Activated T-cell treated with anti-CD3 and anti-CD28 coated beads for 1 hour (primary cell): ENCODE measurements at places on chromosomes 7 and 10.

DNA sequence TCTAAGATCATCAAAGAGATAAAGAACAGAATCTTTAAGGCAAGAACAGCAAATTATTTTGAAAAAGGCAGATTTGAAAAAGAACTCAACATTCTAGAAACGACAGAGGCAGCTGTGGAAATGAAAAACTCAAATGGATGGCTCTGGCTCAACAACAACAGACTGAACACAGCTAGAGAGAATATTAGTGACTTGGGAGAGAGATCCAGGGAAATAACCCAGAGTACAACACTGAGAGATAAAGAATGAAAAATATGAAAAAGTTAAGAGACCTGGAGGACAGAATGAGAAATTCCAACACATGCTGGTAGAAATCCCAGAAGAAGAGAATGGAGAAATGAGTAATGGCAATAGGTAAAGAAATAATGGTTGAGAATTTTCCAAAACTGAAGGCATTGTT lies 17.9 kb upstream of the ZNF777 start:
- DNase-seq, result no peak

- DNase-seq, result no peak
Observed at GRCh38 chr10:6386346-6386745, 183.6 kb downstream of the PFKFB3 start.

DNA sequence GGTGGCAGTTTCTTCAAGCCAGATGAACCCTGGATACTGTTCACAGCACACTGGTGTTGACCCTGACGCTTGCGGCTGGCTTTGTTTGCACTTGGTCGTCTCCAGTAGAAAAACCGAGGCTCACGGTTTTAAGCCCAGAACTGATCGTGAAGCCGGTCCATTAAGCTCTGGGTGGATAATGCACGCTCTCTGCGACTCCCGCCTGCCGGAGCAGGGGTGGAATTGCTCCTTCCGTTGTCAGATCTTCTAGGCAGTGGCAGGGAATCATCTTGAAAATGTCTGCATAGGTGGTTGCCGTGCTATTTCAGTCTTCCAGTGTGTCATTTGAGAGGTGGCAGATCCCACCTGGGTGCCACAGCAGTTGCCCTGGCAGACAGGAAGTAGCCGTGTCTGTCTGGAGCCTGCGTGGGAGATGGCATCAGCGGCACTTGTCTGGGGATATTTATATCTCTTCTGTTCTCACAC lies 35.9 kb upstream of the AP5Z1 start:
- no peak for DNase-seq

DNA sequence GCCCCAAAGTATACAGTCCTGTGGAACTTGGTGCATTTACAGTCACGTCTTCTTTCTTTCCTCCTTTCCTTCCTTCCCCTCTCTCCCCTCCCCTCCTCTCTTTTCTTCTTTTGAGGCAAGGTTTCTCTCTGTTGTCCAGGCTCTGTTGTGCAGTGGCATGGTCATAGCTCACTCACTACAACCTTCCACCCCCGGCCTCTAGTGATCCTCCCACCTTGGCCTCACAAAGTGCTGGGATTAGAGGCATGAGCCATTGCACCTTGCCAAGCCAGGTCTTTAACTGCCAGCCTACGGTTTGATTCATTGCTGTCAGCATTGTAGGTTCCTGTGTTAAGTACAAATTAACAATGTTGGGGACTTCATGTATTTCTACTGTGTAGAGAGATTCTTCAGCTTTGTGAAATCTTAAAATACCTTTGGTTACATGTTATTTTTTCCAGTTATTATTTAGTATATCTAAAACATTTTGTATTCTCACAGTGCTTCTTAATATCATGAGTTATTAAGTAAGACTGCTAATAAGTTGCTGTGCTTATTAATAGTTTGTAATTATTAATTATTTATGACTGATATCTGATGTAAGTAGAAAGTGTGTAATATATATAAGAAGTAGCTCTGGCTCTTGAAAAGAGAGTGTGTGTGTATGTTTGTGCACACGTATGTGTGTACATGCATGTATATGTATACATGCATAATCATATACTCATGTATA lies 320.8 kb downstream of the EXOC4 start:
- no peak for DNase-seq

DNA sequence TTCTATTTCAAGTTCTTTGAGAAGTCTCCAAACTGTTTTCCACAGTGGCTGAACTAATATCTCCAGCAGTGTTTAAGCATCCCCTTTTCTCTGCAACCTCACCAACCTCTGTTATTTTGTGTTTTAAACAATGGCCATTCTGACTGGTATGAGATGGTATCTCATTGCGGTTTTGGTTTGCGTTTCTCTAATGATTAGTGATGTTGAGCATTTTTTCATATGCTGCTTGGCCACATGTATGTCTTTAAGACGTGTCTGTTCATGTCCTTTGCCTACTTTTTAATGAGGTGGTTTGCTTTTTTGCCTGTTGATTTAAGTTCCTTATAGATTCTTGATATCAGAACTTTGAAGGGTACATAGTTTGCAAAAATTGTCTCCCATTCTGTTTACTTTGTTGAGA lies 156.6 kb upstream of the IMMP2L start:
- no peak for DNase-seq

DNA sequence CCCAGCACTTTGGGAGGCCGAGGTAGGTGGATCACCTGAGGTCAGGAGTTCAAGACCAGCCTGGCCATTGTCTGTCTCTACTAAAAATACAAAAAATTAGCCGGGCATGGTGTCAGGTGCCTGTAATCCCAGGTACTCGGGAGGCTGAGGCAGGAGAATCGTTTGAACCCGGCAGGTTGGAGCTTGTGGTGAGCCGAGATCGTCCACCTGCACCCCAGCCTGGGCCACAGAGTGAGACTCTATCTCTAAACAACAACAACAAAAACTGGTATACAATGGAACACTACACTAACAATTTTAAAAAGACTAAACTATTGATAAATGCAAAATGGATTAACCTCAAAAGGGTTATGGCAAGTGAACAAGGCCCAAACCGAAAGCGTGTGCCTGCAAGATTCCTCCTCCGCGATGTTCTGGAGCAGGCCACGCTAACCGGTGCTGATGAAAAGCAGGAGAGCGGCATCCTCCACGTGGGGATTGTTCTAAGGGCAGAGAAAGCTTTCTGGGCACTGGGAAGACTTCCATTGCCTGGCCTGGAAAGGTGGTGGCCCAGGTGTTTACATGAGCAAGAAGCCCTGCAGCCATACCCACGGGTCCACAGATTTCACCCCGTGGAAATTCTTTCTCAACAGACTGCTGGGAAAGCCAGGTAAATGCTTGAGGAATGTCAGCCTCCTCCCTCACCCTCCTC lies 53.8 kb downstream of the PDGFA start:
- DNase-seq, result no peak

GRCh38 chr7:68789597-68789996 lies 808.7 kb upstream of the AUTS2 start:
- no peak for DNase-seq

DNA sequence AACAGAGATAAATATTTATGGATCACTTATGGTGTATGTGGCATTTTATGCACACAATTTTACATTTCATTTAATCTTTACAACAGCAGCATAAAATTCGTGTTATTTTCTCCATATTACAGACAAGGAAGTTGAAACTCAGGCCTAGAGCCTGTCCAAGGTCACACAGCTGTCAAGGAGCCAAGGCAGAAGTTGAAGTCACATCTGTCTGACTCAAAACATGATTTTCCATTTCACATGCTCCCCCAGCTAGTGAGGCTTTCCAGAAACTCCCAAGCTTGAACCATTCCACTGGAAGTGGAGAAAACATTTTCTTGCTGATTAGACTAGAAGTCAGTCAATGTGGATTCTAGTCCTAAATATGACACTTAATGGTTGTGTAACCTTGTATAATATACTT lies 110.5 kb downstream of the HECTD2 start:
- DNase-seq, result no peak

DNA sequence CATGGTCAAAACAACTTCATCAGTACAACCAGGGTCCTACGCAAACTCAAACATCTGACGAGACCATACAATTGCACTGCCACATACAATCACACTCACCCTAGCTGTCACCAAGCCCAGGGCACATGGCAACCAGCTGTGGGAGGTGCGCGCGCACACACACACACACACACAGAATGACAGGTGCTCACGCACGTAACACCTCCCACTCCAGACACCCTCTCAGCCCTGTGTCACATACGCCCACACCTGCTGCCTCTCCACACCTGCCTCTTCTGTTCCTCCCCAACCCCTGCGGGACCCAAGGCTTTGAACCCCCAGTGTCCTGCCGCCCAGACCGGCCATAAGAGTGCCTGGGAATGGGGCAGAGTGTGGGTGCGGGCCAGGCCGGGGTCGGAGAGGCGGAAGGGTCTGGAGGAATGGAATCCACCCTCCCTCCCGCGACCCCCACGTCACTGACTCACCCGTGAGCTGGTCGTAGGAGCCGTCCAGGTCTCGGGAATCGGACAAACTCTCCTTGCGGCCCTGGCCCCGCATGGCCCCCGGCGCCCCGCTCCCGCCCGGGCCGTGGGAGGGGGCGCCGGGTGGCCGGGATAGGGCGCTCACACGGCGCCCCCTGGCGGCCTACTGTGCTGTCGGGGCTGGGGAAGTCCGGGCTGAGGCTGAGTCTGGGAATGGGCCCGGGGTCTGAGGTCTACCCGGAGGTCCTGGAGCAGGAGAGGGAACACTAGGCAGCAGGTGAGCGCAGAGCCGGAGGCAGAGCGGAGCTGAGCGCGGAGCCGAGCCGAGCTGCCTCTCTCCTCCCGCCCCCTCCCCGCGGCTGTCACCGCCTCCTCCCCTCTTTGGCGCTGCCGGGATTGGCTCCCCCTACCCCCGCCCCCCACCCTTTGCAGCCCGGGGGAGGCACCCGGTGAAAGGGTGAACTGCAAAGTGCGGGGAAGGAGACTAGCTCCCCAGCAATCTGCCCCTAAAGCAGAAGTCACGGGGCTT lies at the start of gene KCNIP2:
TSS of gene KCNIP2 (minus strand) at position 769 of the 990 bp plus-strand sequence. CDS start at position 537, 232 bp downstream.
- DNase-seq, result peak; percentile 35

DNA sequence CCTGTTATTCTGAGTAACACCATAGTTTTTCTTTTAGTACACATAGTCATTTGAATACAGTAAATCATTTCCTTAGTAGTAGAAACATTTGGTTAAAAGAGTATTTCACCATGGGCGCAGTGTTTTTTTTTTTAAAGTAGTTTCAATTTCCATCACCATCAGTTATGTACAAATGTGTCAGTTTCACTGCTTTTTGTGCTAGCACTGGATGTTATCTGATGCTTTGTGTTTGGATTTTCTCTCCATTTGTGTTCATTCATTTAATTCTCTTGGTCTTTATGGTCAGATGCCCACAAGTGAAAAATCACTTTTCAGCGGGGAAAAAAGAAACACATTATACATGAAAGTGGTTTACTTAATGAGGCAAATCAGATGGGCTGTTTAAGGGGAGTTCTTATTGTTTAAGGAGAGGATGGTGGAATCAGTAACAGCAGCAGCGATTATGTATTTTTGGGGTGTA lies 16.0 kb upstream of the HK1 start:
- no peak for DNase-seq

DNA sequence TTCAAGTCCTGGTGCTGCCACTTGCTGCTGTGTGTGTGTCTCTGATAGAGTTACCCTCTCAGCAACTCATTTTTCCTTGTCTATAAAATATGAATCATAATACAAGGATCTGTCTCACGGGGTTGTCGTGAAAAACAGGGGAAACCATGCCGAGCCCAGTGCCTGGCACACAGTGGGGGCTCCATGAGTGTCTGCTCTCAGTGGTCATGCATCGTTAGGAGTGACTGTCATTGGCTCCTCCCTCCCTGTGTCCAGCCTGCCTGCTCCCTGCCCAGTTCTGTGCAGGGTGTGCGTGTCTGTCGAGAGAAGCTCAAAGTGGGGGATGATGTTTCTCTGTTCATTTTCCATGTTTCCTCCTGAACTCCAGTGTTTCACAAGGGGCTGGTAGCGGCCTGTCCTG lies 83.6 kb upstream of the LRRC4 start:
- DNase-seq, result no peak

DNA sequence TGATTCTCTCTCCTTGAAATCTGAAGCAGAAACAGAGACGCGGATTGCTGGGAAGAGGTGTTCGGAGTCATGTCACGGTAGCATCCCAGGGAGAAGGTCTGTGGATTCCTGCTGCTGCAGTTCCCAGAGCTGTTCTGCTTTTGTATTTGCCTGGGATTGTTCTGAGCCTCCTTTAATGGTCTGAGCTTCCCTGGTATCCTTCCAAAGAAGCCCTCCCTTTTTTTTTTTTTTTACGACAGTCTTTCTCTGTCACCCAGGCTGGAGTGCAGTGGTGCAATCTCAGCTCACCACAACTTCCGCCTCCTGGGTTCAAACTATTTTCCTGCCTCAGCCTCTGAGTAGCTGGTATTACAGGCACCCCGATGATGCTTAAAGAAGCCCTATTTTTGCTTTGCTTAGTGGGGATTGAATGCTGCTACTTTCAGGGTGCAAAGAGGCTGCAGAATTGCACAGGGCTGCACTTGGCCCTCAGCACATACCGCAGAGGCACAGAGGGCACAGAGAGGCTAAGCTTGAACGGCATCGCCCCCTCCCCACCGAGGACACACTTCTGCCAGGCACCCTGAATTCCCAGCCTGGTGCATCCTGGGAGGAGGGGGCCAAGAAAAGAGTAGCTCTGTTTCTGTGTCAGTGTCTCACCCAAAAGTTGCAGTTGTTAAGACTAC lies 208.6 kb upstream of the GALNT17 start:
- no peak for DNase-seq

GRCh38 chr10:67868132-67868531 lies 16.3 kb upstream of the SIRT1 start:
- no peak for DNase-seq

DNA sequence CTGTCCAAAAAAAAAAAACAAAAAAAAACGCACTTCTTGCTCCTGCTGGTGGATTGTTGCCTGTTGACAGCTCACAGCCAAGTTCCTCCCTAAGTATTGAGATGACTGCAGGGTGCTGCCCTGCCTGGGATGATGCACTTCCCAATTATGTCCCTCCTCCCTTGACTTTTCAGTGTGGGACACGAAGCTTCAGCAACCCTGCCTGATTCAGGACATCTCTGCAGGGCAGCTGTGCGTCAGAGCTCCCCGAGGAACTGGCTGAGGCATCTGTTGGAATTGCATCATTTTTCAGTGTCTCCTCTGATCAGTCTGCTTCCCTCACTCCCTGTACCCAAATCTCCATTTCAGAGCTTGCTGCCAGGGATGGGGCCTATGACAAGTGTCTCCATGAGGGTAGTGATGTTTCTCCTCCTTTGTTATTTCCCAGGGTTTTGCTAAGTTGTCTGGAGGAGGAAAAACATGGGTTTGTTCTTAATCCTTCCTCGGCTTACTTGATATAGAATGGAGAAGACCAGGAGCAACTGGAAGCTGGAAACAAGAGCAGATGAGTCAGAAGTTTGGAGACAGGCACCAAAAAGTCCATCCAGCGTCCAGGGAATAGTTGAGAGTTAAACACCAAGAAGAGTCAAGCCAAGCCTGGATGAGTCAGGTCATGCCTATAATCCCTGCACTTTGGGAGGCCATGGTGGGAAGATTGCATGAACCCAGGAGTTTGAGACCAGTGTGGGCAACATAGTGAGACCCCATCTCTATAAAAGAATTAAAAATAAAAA lies 355.1 kb downstream of the GALNT17 start:
- no peak for DNase-seq

DNA sequence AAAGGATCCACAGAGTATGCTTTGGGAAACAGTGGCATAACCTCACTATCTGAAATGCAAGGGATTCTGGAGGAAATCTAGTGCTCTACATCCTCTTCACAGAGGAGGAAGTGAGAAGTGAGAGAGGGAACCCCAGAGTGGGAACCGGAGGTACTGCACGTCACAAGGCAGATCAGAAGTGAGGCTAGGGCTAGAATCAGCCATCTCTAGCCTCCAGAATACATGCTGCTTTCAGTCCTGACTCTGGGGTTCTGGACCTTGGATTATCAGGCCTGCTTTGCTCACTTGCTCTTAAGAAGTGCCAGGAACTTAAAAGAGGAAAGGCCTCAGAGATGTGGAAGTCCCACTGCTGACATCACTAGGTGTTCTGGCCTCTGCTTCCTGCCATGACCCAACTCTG lies 25.7 kb downstream of the ZNF503 start:
- no peak for DNase-seq
